ENCODE measurements at places on chromosomes 5 and 9. TPM values are rescaled to one million over a fixed set of nuclear protein-coding genes. Genes with fewer than 3 reads are reported as not detected.
A peak's percentile ranks its signal among the peaks of the same experiment; 100 is the strongest.

GRCh38 chr5:138463419-138464007, 1.8 kb upstream of the EGR1 start:
- no peaks in the 10 kb centered on the region for H3K27me3 ChIP-seq
- H3K27ac ChIP-seq: peak overlapping the region; percentile 95
- peaks cover 12% of the 10 kb centered on the region for H3K4me1 ChIP-seq
- no peaks in the 10 kb centered on the region for H3K36me3 ChIP-seq
- DNase-seq: no peak

FCN1 gene
- 38.0 TPM for total RNA-seq

PLAC8L1 gene
- not detected for total RNA-seq

CDH12 gene
- not detected for total RNA-seq

DNA sequence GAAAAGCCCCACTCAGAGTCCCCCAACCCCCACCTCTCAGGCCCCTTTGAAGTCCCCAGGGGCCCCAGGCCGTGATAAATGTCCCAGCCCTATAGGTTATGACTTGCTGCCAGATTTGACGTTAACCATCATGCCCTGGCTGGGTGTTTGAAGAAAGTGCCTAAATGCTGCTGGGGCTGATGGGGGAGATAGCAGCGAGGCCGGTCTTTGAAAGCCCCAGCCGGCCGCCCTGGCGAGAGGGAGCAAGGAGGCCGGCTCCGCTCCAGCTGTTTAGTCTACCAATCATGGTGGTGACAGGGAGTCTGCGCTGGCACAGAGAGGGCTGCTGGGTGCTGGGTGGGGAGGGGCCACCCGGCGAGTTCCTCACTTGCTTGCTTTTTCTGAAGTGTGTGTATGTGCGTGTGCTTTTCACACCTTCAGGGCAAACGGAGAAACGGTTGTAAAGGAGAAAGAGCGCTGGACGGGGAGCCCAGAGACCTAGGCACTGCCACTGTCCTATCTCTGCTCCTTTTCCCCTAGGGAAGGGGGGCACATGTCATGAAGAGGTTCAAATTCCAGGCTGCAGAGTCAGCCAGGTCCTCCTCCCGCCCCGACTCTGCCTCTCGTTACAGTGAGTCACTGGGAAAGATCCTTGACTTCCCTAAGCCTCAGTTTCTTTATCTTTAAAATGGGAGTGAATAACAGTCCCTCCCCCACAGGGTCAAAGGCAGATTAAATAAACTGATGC, 126.1 kb upstream of the HAND1 start:
- no peaks in the 10 kb centered on the region for H3K4me1 ChIP-seq
- H3K27ac ChIP-seq: no peak overlapping the region
- H3K27me3 ChIP-seq: peaks cover 3% of the 10 kb centered on the region
- H3K4me3 ChIP-seq: no peak overlapping the region

TMEM215 gene
- total RNA-seq: not detected

GRCh38 chr5:19577882-19578281, 410.1 kb downstream of the CDH18 start:
- no peak overlapping the region for H3K4me3 ChIP-seq
- H3K27me3 ChIP-seq: no peaks in the 10 kb centered on the region
- no peaks in the 10 kb centered on the region for H3K4me1 ChIP-seq
- DNase-seq: no peak

Data from spleen (tissue), 13 donors.